Stimulated activated CD4-positive, alpha-beta T cell treated with anti-CD3 and anti-CD28 coated beads, Interleukin-15, amount 100 ng/mL, for 24 hours (primary cell): ENCODE measurements at places on chromosomes 7 and 10.
A peak's percentile ranks its signal among the peaks of the same experiment; 100 is the strongest.

DNA sequence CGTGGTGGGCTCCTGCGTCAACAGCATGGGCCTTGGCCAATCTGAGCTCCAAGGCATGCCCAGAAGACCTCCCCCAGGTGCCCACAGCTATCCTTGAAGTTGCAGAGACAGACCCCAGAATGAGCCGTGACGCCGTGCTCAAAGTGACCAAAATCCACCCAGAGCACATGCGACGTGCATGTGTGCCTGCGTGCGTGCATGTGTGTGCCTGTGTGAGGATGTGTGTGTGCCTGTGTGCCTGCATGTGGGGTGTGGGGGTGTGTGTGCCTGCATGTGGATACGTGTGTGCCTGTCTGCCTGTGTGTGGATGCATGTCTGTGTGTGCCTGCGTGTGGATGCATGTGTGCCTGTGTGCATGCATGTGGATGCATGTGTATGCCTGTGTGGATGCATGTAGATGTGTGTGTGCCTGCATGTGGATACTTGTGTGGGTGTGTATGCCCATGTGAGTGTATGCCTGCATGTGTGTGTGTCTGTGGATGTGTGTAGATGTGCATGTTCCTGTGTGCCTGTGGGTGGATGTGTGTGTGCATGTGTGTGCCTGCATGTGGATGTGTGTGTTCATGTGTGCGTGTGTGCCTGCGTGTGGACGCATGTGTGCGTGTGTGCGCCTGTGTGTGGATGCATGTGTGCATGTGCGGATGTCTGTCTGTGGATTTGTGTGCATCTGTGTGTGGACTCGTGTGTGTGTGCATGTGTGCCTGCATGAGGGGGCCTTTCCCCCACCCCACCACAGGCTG lies 42.6 kb downstream of the PWWP2B start:
- no peak for DNase-seq

GRCh38 chr10:5443429-5443828 lies 31.1 kb downstream of the NET1 start:
- no peak for DNase-seq

DNA sequence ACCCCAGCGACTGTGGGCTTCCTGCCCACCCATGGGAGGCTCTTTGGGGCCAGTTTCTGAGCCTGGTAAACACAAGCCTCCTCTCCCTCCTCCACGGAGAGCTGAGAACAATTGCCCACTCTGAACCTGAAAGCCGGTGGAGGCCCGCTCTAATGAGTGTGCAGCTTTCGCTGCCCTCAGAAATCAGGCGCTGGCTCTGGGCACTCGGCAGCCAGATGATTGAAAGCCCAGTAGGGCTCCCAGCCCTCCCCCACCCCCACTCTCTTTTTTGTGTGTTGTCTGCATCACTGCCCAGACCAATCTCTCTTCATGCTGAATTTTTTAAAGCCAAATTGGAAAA lies 438.9 kb downstream of the RPS24 start:
- no peak for DNase-seq

DNA sequence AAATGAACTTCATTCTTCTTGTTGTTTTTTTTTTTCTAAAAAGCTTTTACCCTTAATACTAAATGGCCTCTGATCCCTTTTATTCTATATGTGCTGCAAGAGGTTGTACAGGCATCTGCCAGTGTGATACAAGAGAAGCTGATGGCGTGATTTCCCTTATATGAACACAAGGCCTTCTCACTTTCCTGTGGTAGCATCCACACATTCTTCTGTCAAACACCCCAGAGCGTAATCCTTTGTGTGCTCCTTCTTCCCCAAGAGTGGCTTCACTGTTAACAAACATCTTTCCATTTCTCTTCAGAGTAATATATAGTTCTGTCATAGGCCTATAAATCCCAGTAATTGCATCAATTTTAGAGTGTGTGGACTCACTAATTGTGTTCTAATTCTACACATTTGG lies 86.3 kb upstream of the CAPZA2 start:
- no peak for DNase-seq

GRCh38 chr7:149462101-149462520 lies 1.2 kb upstream of the ZNF777 start:
- no peak for DNase-seq

- no peak for DNase-seq
Observed at GRCh38 chr10:12797471-12798262, 203.8 kb downstream of the CCDC3 start.

DNA sequence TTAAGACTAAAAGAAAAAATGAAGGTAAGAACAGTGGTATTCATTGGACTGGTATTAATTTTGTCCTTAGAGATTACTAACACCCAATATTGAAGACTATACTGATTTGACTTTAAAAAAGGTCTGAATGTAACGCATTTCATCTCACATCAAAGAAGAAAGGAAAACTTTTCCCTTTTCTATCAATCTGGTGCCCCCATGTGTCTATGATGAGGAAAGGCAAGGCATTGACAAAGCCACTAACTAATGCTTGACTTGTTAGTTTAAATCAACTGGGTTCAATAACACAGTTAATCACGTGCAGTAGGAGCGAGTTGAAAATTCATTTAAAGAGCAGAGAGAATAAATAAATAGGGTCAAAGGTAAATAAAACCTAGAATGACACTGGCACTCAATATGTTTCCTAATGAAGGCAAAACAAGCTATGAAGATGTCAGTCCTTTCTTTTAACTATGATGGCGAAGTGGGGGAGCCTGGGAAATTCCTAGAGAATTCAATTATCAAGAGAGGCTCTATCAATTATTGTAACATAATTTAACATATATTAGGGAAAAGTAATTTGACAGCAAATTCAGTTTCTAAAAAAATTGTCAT lies 180.9 kb downstream of the ANK3 start:
- DNase-seq = no peak

DNA sequence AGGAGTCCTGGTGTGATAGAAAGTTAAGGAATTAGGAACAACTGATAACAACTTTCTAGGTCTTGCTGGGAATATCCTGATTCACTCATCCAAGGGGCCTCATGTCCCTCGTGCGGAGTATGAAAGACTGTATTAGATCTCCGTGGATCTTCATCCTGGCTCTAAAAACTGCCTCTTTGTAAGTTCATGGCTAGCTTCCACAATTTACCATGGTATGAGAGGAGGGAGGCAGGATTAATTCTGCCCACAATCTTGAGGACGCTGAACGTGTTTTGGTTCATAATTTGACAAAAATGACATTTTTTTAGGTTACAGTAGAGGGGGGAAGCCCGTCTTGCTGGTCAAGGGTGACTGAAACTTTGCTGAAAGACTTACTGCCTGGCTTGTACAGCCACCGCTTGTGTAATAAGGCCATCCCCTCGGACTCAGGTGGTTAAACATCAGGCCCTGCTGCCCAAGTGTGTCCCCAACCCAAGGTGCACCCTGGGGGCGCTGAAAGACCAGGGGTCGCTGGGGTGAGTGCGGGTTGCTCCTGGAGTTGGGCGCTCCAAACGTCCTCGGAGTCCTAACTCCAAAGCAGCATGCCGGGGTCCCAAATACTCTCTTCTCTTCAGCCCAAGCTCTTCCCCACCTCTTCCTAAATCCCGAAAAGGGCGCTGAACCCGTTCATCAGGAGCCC lies 733 bp downstream of the HIBADH start:
- peak; percentile 39 for DNase-seq

- no peak for DNase-seq
Observed at GRCh38 chr10:71611131-71611530, 108.4 kb downstream of the C10orf105 start.

- DNase-seq = no peak
Observed at GRCh38 chr7:105734233-105734632, 142.2 kb downstream of the ATXN7L1 start.

- no peak for DNase-seq
Observed at GRCh38 chr10:3226960-3227744, 54.6 kb upstream of the PITRM1 start.

DNA sequence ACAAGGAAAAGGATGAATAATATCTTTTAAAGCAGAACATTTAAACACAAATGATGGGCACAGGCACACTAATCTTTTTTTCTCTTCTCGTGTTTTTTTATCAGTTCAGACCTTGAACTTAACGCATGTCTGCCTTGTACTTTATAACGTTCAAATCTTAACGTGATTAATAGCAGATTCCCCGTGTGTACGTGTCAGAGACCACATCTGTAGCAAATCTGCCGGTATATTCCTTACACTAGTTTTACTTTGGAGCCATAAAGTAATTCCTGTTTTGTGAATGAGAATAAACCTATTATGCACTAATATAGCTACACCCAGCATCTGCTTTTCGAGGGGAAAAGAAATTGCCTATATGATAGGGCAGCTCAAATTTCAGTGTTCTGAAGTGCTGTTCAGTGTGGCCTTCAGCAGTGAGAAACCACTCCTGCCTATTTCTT lies 166.0 kb upstream of the TCF7L2 start:
- no peak for DNase-seq

- no peak for DNase-seq
Observed at GRCh38 chr10:113752553-113752952, 1.1 kb downstream of the PLEKHS1 start.

- no peak for DNase-seq
Observed at GRCh38 chr10:98212196-98212595, 55.8 kb downstream of the LOXL4 start.

- no peak for DNase-seq
Observed at GRCh38 chr7:37577901-37578300, 105.7 kb upstream of the GPR141 start.

GRCh38 chr7:35758421-35758820 lies 42.4 kb upstream of the SEPTIN7 start:
- DNase-seq = no peak

- no peak for DNase-seq
Observed at GRCh38 chr7:41731493-41732435, 28.9 kb upstream of the INHBA start.

GRCh38 chr10:132142396-132143161 lies 44.2 kb upstream of the DPYSL4 start:
- DNase-seq = peak; percentile 68

DNA sequence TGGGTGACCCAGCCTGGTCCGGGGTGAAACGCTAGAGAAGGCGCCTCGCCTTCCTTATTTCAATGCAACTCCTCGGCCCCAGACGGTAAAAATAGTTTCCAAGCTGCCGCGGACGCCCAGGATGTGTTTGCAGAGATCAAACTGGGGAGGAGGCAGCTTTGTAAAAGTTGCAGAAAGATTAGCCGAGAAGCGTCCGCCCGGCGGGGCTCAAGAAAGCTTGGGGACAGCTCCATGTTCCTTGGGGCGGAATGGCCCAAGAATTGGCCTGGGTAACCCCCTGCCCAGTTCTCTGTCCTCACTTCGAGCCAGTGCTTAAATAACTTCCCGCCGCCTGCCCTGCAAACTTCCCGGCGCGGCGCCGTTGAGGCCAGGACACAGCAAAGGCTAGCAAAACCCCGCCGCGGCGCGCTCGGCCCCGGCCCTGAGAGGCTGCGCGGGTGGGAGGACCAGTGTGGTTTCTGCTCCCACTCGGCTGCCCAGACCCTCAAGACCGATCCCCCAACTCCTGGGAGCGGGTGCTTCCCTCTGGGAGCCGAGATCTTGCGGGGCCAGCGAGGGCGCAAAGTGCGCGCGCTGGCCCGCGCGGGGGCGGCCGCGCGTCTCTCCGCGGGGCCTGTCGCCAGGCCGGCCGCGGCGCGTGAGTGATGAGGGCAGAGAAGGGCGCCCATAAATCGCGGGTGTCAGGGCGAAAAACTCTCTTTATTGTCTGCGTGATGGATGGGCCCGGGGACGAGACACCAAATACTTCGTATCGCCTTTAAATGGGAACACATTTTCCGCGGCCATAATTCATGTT lies 6.3 kb upstream of the ZNF503 start:
- DNase-seq = no peak

- no peak for DNase-seq
Observed at GRCh38 chr7:137661634-137662033, 185.1 kb downstream of the DGKI start.

- DNase-seq = no peak
Observed at GRCh38 chr10:58575491-58575890, 62.8 kb downstream of the BICC1 start.

GRCh38 chr7:156998988-156999957 lies 11.2 kb downstream of the MNX1 start:
- DNase-seq = no peak

GRCh38 chr10:101818872-101819633 lies 809 bp upstream of the OGA start:
- no peak for DNase-seq

GRCh38 chr10:11097686-11098085 lies 80.0 kb downstream of the CELF2 start:
- no peak for DNase-seq

GRCh38 chr7:123271856-123272255 lies 72.1 kb upstream of the SLC13A1 start:
- DNase-seq = no peak

- DNase-seq = no peak
Observed at GRCh38 chr10:5832946-5833345, 19.7 kb upstream of the GDI2 start.

DNA sequence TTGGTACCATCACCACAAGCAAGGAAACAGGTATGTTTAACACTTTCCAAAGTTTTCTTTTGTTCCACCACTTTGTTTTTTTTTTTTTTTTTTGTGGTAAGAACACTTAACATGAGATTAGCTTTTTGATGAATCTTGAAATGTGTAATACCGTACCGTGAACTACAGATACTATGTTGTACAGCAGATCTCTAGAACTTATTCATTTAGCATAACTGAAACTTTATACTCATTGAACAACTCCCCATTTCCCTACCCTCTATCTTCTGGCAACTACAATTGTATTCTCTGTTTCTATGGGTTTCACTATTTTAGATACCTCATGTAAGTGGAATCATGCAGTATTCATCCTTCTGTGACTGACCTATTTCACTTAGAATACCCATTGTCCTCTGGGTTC lies 162.7 kb upstream of the ITGB1 start:
- DNase-seq = no peak

- DNase-seq = no peak
Observed at GRCh38 chr7:131723926-131724325, 167.5 kb upstream of the PODXL start.

- no peak for DNase-seq
Observed at GRCh38 chr10:19408924-19409323, 360.3 kb downstream of the MALRD1 start.

DNA sequence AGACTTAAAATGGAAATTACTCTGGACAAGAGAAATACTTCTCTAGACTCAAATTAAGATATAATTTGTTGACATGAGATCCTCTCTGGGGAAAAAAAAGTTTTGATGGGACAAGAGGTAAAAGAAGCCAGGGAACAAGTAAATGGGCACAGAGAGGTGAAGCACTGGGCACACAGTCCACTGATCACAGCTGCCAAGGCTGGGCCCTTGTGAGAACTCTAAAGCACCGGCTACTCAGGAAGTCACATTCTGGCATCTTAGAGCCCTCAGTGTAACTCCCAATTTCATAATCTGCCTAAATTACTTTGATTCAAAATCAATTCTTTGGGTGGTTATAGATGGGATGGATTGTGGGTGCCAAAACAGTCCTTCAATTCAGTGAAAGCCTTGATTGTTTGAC lies 123.2 kb upstream of the CACNA2D1 start:
- no peak for DNase-seq

- DNase-seq = no peak
Observed at GRCh38 chr10:122532601-122533296, 27.8 kb upstream of the DMBT1 start.

DNA sequence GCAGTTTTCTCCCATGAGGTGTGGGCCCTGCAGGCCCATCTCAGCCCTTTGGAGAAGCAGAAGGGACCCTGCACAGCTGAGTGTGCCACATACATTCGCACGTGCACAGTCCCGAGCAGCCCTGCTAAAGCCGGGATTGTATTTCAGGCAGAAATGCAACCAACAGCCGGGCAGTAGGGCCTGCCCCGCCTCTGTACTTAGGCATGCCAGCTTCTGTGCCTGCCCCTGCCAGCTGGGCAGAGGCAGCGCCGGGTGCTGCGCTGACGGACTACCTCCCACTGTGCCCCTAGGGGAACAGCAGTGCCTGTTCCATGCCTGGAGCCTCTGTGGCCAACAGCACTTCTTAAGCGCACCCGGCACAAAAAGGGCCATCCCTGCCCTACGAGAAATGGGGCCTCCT lies 170.3 kb downstream of the NEURL1 start:
- no peak for DNase-seq
